ENCODE measurements at places on chromosomes 2 and 18. TPM values are rescaled to one million over a fixed set of nuclear protein-coding genes. Genes with fewer than 3 reads are reported as not detected.

Gene SCYGR7
- polyA plus RNA-seq: not detected

Gene CACNB4
- not detected for polyA plus RNA-seq

Gene SLC9A2
- not detected for polyA plus RNA-seq

Gene SNORC
- polyA plus RNA-seq: not detected

Gene PGAP1
- polyA plus RNA-seq: 0.09 TPM

Gene DES
- polyA plus RNA-seq: not detected

Gene CNRIP1
- polyA plus RNA-seq: not detected

Gene WIPF1
- polyA plus RNA-seq: 252 TPM

Gene LHCGR
- not detected for polyA plus RNA-seq

Gene ROCK1
- polyA plus RNA-seq: 56.7 TPM

Gene KIF5C
- not detected for polyA plus RNA-seq

Gene ELOA2
- polyA plus RNA-seq: not detected

Gene TEX44
- not detected for polyA plus RNA-seq

Gene ARHGEF4
- not detected for polyA plus RNA-seq

Gene IL37
- polyA plus RNA-seq: not detected

Gene HOXD12
- not detected for polyA plus RNA-seq

Gene ZNF512
- 23.3 TPM for polyA plus RNA-seq

Gene FAP
- polyA plus RNA-seq: not detected

Gene TUBB6
- polyA plus RNA-seq: not detected

Gene DOK6
- 0.17 TPM for polyA plus RNA-seq

Gene ACKR3
- 5.9 TPM for polyA plus RNA-seq

Data from immature natural killer cell (primary cell).